ENCODE measurements at places on chromosomes 12 and 14. TPM values are rescaled to one million over a fixed set of nuclear protein-coding genes. Genes with fewer than 3 reads are reported as not detected.

Gene EIF2S3B
- total RNA-seq, result 0.93 TPM

Gene TAOK3
- 43.6 TPM for total RNA-seq

Gene DPF3
- total RNA-seq, result 1.7 TPM

Gene FGF23
- total RNA-seq, result not detected

Gene AICDA
- total RNA-seq, result not detected

Gene GARIN6
- not detected for total RNA-seq

Gene MORN3
- 1.5 TPM for total RNA-seq

Gene SMIM41
- 0.13 TPM for total RNA-seq

Measured in aortic smooth muscle cell (primary cell).